ENCODE measurements at places on chromosomes 3 and 15. TPM values are rescaled to one million over a fixed set of nuclear protein-coding genes. Genes with fewer than 3 reads are reported as not detected.
A peak's percentile ranks its signal among the peaks of the same experiment; 100 is the strongest.

Gene CHRFAM7A
- 3.9 TPM for total RNA-seq

Gene GMNC
- not detected for total RNA-seq

Gene NDN
- total RNA-seq: 24.6 TPM

Gene FES
- total RNA-seq: 76.7 TPM

Gene MELTF
- 3.6 TPM for total RNA-seq

Gene CNTN6
- 29.3 TPM for total RNA-seq

Gene THOC7
- total RNA-seq: 16.2 TPM

Gene SAMD7
- not detected for total RNA-seq

DNA sequence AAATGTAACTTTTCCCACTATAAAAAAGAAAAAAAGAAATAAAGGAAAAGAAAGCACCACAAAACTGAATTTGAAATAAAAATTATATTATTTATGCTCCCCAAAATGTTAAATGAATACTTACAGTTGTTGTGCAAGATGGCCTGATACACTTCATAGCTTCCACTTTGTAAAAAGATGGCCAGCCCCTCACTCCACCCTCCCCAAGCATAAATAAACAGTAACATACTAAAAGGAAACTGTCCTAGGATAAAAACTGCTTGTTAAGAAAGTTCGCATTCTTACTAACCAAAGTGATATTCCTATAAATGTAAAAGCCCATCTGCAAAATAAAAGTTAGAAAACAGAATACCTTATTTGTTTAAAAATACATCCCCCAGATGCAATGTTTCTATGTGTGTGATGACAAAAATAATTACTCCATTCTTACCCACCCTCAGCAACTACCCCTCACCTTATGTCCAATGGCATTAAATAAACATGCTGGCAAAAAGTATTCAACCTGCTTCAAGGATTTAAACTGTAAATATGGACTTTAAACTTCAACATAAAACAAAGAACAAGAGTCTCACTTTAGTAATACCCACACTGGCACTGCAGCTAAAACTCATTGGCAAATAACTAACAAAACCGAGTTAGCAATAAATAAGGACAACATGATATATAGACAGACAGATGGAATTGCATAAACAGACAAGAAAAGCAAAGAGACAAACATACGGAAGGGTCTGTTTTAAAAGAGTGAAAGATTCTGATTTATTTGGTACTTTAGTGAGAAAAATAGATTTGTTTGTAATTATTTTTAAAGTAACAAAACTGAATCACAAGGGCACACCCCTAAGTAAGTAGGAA is 47.7 kb downstream of the ZBTB20 start:
- H3K36me3 ChIP-seq: no peaks in the 10 kb centered on the region
- H3K4me1 ChIP-seq: peaks cover 15% of the 10 kb centered on the region
- H3K4me3 ChIP-seq: no peak overlapping the region
- no peak for DNase-seq

DNA sequence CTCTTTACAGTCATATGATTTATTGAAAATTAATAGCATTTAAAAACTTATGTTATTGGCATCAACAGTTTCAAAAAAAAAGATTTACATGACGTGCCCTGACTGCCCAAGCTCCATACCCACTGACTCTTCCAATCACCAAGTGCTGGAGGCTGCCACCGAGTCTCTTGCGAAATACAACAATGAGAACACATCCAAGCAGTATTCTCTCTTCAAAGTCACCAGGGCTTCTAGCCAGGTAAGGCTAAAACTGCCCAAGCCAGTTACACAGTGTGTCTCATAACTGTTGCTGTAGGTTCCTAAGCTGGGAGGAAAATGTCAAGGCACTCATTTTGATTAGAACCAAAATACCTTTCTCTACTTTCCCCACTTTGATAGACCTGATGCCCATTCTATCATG is 4.5 kb downstream of the FETUB start:
- H3K4me3 ChIP-seq: no peak overlapping the region
- H3K4me1 ChIP-seq: no peaks in the 10 kb centered on the region
- no peaks in the 10 kb centered on the region for H3K36me3 ChIP-seq
- peak; percentile 70 for DNase-seq

DNA sequence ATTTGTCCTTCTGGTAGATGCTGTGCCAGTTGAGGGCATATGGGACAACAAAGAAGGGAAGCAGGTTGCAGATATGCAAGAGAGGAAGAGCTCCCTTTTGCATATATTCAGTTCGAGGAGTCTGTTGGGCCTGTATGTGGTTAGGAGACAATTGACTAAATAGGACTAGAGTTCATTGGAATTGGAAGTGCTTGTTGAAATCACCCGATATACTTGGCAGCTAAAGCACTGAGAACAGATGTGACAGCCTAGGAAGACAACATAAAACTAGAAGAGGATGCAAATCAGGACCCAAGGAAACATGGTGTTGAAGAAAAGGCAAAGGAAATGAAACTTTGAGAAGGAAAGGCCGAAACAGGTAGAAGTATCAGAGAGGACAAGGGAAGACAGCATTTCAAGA is 215.2 kb upstream of the P2RY1 start:
- no peak overlapping the region for H3K27ac ChIP-seq
- no peak for DNase-seq
- H3K4me1 ChIP-seq: no peaks in the 10 kb centered on the region
- no peak overlapping the region for H3K4me3 ChIP-seq
- no peaks in the 10 kb centered on the region for H3K27me3 ChIP-seq

GRCh38 chr3:52866427-52866826 is 30.9 kb downstream of the STIMATE start:
- peaks cover 7% of the 10 kb centered on the region for H3K4me1 ChIP-seq
- no peak for DNase-seq

- H3K36me3 ChIP-seq: no peaks in the 10 kb centered on the region
- no peaks in the 10 kb centered on the region for H3K27me3 ChIP-seq
- no peak overlapping the region for H3K4me3 ChIP-seq
- no peak overlapping the region for H3K27ac ChIP-seq
- no peak for DNase-seq
- H3K4me1 ChIP-seq: no peaks in the 10 kb centered on the region
These were observed 171.4 kb downstream of the ARRDC4 start for GRCh38 chr15:98131924-98132323.

GRCh38 chr15:93895976-93896770 is 335.2 kb upstream of the MCTP2 start:
- no peak overlapping the region for H3K4me3 ChIP-seq
- no peaks in the 10 kb centered on the region for H3K27me3 ChIP-seq

DNA sequence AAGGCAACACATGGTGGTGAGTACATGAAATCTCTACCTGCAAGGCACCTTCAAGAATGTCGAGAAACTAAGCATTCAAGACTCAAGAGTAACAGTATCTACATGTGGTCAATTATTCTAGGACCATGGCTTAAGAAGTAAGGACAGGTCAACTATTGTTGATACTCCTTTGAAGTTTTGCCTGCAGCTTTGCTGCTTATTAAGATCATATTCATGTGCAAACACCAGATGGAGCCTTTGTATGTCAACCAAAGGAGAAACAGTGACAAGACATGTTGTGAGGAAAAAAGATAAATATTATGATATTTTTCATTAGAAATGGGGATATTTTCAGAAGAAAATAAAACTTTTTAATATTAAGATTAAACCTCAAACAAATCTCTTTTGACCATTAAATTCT is 52.3 kb upstream of the FGF7 start:
- no peaks in the 10 kb centered on the region for H3K4me1 ChIP-seq
- H3K36me3 ChIP-seq: no peaks in the 10 kb centered on the region
- no peak overlapping the region for H3K27ac ChIP-seq
- no peak overlapping the region for H3K4me3 ChIP-seq
- no peaks in the 10 kb centered on the region for H3K27me3 ChIP-seq

DNA sequence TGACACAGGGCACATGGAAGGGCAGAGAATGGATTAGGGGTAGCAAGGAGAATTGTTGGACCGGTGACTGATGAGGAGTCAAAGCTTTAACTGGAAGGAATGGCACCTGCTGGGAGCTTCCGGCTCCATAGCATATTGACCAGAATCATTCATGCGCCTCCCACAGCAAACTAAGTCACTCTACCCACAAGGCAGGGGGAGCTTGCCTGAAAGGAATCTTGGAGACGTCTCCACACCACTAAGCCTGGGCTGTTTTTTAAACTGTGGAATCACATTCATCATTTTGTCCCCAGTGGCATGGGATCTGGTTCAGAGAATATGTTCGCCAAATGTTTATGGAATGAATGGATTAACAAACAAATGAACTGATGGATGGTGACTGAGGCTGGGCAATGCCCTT is 57.0 kb upstream of the ITGA11 start:
- no peak overlapping the region for H3K27ac ChIP-seq
- H3K4me1 ChIP-seq: no peaks in the 10 kb centered on the region
- DNase-seq: no peak
- no peaks in the 10 kb centered on the region for H3K36me3 ChIP-seq
- H3K4me3 ChIP-seq: no peak overlapping the region

DNA sequence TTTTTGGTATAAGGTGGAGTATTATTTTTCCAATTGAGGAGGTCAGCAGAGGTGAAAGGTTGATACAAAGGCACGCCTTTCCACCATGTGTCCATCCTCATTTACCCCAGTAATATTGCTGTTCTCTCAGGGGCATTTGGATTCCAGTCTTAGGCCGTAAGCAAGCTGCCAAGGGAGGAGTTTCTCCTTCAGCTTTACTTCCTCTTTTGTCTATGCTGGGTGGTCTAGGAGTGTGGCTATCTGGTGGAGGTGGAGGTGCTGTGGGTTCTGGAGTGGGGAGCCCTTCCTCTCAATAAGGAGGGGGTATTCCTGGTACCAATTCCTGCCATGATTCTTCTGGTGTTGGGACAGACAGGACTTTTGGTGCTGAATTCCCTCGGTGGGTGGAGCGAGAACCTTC is 340.6 kb downstream of the KCNH8 start:
- H3K4me3 ChIP-seq: no peak overlapping the region
- DNase-seq: no peak
- H3K4me1 ChIP-seq: no peaks in the 10 kb centered on the region
- no peak overlapping the region for H3K27ac ChIP-seq

- H3K27ac ChIP-seq: no peak overlapping the region
- H3K27me3 ChIP-seq: no peaks in the 10 kb centered on the region
- peaks cover 64% of the 10 kb centered on the region for H3K4me1 ChIP-seq
- no peak for DNase-seq
- H3K4me3 ChIP-seq: no peak overlapping the region
These were observed 67.6 kb downstream of the IGF1R start for GRCh38 chr15:98715890-98716443.

- no peaks in the 10 kb centered on the region for H3K27me3 ChIP-seq
- no peak overlapping the region for H3K27ac ChIP-seq
- no peak for DNase-seq
- H3K36me3 ChIP-seq: no peaks in the 10 kb centered on the region
These were observed 109.6 kb upstream of the PHLDB2 start for GRCh38 chr3:111749171-111750170.

- H3K27ac ChIP-seq: no peak overlapping the region
- DNase-seq: no peak
- no peaks in the 10 kb centered on the region for H3K4me1 ChIP-seq
- no peak overlapping the region for H3K4me3 ChIP-seq
- no peaks in the 10 kb centered on the region for H3K36me3 ChIP-seq
These were observed 9.3 kb downstream of the LOXL1 start for GRCh38 chr15:73935547-73935946.

GRCh38 chr3:172153335-172153861 is 114.0 kb downstream of the FNDC3B start:
- H3K4me3 ChIP-seq: no peak overlapping the region
- no peaks in the 10 kb centered on the region for H3K36me3 ChIP-seq
- H3K27ac ChIP-seq: peak overlapping the region; percentile 87
- DNase-seq: peak; percentile 98
- peaks cover 38% of the 10 kb centered on the region for H3K4me1 ChIP-seq

GRCh38 chr3:61559136-61559731 is 2.1 kb upstream of the PTPRG start:
- H3K4me3 ChIP-seq: no peak overlapping the region
- H3K27ac ChIP-seq: peak overlapping the region; percentile 97
- DNase-seq: no peak

DNA sequence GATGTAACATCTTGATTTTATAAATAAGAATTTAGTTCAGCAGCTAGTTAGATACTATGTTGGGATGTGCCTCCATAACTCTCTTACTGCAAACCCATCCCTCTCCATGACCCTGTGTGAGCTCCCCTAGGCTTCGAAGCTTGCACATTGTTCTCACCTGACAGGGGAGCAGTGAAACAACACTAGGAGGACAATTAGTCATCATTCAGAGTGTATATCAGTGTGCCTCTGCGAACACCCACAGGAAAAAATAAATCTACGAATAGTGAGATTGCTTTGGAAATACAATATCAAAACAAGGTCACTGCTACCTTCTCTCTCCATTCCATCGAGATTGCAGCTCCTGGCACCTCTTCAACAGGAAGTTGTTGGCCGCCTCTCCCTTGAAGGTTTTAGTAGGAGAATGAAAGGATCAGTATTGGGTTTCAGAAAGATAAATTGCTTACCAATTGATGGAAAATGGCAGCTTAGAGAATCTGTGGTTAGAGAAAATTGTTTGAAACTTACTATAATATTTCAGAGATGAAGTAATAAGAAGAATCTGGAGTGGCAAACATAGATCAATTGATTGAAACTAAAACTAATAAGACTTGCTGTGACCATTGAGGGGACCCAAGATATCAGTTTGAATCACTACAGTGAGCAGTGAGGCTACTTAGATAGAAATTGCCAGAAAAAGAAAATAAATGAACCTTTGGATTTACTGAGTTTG is 103.2 kb downstream of the CHL1 start:
- H3K36me3 ChIP-seq: no peaks in the 10 kb centered on the region
- H3K27ac ChIP-seq: no peak overlapping the region
- no peaks in the 10 kb centered on the region for H3K4me1 ChIP-seq
- no peaks in the 10 kb centered on the region for H3K27me3 ChIP-seq
- no peak for DNase-seq

- no peaks in the 10 kb centered on the region for H3K4me1 ChIP-seq
- no peak for DNase-seq
- no peak overlapping the region for H3K27ac ChIP-seq
- no peak overlapping the region for H3K4me3 ChIP-seq
- no peaks in the 10 kb centered on the region for H3K27me3 ChIP-seq
- H3K36me3 ChIP-seq: no peaks in the 10 kb centered on the region
These were observed 176.3 kb downstream of the MEIS2 start for GRCh38 chr15:36924034-36924433.

DNA sequence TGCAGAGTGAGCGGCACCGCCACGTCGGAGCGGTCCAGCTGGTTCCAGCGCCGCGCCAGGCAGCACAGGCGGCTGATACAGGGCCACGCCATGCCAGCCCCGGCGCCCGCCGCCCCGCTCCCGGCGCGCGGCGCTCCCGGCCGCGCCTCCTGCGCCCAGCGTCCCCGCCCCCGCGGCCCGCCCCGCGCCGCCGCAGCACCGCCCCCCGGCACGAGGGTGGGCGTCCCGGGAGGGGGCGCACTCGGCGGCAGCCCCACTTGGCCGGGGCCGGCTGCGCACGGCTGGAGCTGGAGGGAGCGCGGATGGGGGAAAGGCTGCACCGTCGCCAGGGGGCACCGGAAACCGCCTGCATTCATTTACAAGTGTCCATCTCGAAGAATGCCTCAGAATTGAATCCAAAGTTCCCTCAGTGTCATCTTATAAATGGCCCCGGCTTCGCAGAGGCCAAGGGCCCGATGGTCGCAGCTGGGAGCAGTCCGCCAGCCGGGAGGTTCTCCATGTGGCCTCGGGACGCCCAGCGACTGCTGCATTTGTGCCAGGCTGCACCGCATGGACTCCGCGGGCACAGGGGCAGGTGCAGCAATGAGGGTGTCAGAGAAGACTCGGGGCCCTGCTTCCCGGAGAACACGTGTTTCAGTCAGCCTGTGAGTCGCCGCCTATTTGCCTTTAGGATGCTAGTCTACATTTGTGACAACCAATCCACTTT is at the start of gene MAP6D1:
Gene MAP6D1, minus strand, starts transcription at position 122 of the 706 bp plus-strand sequence. Its CDS starts 30 bp downstream, at position 92.
- no peak within 1 kb of the TSS for H3K27ac ChIP-seq
- no peaks in the 10 kb centered on the region for H3K27me3 ChIP-seq
- DNase-seq: peak; percentile 90
- peaks cover 19% of the 10 kb centered on the region for H3K4me1 ChIP-seq
- H3K36me3 ChIP-seq: peaks cover 29% of the 10 kb centered on the region
